Skin of body (tissue), 3 donors: ENCODE measurements at places on chromosomes 13 and 19. TPM values are rescaled to one million over a fixed set of nuclear protein-coding genes. Genes with fewer than 3 reads are reported as not detected.

DNA sequence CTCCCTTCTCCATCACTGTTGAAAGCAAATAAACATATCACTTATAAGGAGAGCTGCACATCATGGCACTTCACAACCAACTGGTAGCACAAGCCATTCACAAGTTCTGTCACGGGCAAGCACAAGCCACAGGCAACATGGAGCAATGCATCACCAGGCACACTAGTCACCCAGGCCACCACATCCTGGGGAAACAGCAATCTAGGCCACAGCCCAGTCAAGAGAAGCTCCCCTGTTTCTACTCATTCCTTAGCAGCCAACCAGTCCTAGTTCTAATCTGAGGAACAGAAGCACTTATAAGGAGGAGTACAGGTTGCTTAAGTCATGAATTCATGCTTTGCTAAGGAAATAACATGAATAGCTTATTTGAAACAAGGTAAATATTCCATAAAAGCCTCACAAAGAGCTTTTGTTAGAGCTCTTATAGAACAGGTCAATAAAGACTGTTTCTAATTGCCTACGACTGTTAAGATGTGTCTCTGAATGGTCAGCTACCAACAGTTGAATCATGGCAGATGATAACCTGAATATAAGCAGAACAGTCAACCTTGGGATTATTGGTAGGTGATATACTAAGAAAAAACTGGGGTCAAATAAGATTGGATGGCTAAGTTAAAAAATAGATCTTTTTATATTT is 169.0 kb downstream of the TBC1D4 start:
- DNase-seq: no peak

NLRP11 gene
- not detected for total RNA-seq

- DNase-seq: no peak
Measured at GRCh38 chr13:30580852-30581502, 36.7 kb upstream of the USPL1 start.

DNA sequence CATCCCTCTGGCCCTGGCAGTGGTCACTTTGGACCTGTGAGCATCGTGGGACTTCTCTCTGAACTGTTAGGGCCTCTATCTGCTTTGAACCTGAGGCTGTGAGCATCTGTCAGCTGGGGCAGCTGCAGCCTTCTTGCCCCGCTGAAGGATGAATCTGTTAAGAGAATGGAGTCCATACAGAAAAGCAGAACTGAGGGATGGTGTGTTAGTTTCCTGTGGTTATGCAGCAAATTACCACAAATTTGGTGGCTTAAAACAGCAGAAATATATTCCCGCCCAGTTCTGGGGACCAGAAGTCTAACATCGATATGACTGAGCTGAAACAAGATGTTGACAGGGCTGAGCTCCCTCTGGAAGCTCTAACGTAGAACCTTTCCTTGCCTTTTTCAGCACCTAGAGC is 1.6 kb upstream of the ZNF497 start:
- DNase-seq: no peak
